NCI-H1417 (cell line): ENCODE measurements at places on chromosomes 12 and 14.
A peak's percentile ranks its signal among the peaks of the same experiment; 100 is the strongest.

- DNase-seq: peak; percentile 74
Measured at GRCh38 chr14:60161196-60162107, 3.7 kb downstream of the DHRS7 start.

GRCh38 chr12:78229591-78230101 lies 399.0 kb downstream of the NAV3 start:
- DNase-seq: peak; percentile 66

- DNase-seq: no peak
Measured at GRCh38 chr12:2335109-2335508, 282.3 kb downstream of the CACNA1C start.

DNA sequence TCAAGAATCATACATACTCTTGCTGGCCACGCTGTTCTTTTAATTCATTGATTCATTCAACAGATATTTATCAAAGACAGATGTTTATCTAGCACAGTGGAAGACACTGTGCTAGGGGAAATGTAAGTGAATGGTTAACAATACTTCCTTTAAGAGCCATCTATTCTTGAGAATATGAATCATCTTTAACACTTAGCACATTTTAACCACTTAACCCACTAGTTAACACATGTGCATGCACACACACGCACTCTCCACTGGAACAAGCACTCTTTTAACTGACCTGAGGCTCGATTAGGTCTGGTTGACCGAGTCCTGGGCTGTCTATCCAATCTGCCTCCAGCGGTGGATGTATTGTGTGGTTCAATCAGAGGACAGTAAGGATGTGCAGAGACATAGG lies 34.6 kb downstream of the LMNTD1 start:
- no peak for DNase-seq

DNA sequence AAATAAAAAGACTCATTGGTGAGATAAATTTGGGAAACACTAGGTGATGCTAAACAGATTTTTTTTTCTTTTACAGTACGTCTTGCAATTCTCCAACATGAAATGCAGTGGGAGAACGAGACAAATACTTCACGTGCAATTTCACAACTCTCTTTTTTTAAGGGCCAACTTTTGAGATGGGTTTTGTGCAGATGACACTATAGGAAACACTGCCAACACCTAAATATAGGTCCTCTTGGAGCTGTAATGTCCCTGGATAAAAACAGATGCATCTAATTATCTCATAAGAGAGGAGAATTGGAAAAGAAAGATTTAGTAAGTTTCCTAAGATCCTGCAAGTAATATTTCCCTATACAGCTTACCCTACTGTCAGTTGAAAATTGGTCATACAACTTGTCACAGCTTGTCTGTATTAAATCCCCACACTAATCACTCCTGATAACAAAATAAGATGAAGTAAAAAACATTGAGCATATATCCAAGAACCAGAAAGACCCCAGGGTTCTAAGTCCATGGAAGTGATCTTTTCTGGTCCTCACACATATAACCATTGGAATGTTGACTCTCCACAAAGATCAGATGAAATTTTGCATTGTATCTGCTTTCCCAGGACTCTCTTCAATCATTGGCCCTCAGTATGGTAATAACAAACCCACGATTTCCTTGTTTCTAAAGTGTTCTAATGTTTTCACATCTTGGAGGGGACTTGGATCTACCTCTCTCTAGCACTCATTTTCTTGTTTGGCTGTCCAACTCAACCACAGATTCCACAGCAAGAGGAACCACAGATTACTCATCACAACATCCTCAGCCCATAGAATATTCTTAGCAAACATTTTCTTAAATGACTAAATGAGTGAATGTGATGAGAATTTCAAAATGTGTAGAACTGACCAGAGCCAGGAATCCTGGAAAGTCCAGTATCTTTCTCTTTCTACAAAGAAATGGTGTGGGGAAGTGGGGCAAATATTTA lies 769.4 kb upstream of the USP15 start:
- DNase-seq: no peak

DNA sequence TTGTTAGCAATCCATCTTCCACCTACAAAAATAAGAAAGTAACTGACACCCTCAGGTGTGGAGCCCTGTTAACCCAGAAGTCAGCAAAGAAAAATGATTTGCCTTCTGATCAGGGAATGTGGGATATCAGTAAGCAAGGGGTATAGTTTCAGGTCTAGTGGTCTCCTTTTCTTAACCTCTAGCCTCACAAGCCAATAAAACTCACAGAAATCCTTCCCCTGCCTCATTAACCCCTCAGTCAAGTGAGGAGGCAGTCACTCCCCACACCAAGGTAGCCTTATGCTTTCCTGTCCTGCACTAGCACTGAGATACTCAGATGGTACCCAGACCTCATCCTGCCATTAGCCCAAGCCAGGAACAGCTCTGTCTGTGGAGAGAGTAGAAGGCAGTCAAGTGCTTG lies 103.4 kb upstream of the VASH1 start:
- no peak for DNase-seq
